ENCODE measurements at places on chromosomes 3 and 15.
A peak's percentile ranks its signal among the peaks of the same experiment; 100 is the strongest.

GRCh38 chr15:69609176-69609575 lies 156.6 kb downstream of the RPLP1 start:
- peak; percentile 57 for DNase-seq

- DNase-seq = no peak
Measured at GRCh38 chr3:9179826-9180763, 69.4 kb downstream of the SRGAP3 start.

DNA sequence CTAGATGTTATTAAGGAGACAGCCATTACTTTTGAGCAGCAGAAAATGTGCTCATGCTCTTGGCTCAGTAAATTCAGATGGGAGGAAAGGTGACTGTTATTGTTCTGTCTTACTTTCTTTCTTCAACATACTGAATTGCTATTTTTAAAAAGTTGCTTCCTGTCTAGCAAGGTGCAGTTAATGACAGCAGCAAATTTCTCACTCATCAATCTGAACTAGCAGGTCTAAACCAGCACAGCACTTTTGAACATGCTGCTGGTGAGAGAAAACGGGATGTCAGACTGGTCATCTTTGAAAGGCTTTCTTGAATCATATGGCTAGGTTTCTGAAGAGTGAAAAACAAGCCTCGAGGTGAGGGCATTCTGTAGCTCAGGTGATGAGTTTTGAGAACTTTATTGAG lies 384.7 kb downstream of the MFSD1 start:
- DNase-seq = no peak

GRCh38 chr3:146308682-146309081 lies 57.8 kb upstream of the PLSCR4 start:
- DNase-seq = peak; percentile 85

Data from fibroblast of skin of back (primary cell).